ENCODE measurements at places on chromosomes 4 and X.

DNA sequence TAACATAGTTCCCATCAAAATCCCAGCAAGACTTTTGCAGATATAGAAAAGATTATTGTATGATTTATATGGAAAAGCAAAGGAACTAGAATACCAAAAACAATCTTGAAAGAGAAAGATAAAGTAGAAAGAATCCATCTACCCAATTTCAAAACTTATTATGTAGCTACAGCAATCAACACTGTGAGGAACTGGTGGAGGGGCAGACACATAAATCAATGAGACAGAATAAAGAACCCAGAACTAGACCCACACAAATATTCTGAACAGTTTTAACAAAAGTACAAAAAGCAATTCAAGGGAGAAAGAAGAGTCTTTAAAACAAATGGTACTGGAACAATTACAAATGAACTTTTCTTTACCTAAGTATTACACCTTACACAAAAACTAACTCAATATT, 67.0 kb downstream of the LRBA start:
- no peak for DNase-seq

DNA sequence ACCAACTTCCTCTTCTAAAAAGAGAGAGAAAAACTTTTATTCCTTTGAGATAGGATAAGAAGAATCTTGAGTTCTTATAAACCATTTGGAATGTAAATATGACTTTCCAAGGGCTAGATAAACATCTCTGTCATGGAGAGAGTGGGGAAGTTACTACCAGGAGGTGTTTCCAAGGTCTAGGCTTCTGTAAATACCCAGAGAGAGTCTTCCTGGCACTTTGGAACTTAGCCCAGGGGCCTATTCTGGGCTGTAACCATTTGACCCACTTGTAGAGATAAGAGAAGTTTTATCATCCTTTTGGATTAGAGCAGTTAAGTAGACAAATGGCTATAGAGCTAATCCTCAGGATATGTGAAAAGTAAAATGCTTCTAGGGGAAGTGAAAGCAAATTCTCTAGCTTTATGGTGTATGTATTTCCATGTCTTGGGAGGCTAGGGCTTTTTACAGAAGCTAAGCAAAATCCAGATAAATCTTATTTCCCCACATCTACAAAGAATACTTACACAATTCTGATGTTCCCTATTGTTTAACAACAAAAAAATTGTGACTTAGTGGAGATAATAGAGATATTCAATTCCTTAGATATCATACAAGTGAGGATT, 51.1 kb downstream of the MCUB start:
- DNase-seq, result no peak

DNA sequence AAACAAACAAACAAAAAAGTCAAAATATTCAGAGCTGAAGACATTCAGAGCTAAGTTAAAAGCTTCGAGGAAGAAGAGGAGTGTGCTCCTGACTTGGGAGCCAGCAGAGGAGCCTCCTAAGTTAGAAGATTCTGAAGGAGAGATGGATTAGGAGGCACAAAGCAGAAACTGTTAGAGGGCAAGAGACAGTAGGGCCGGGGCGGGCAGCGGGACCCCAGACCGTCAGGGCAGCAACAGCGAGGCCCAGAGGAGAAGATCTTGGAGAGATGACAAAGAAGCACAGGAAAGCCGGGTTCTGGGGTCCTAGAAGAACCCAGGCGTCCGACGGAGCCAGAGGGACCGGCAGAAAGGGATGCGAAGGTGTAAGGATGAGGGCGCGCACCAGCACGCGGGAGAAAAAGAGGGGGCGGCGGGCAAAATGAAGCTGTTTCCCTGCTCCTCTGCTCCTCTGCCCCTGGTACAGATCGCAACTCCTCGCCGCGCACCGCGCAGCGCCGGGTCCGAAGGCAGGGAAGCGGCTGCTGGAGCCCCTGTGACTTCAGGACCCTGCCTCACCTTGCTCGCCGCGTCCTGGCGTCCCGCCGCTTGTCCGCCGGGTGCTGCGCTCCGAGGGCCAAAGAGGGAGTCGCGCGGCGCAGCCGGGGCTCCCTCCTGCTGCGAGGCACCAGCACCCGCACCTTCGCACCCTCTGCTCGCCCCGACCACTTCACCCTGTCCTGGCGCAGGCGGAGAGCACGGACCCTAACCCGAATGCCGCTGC, 477 bp downstream of the KLHL13 start:
- DNase-seq, result no peak

DNA sequence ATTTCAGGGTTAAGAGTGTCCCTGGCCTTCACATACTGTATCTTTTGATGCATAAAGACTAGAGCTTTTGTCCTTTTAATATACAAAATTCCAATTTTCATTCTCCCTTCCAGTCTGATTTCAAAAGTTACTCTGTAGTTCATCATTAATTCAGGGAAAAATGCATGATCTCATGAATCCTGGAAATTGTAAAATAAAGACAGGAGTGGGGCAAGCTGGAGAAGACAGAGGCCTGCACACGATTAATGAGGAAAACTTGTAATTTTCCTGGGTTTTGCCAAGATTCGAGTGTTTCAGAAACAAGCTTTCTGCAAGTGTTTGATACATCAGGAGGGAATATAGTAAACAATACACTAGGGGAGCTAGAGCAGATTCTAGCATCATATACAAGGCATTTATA, 947.9 kb downstream of the FAT4 start:
- DNase-seq, result no peak

- DNase-seq, result no peak
Measured at GRCh38 chr4:80220711-80221110, 23.4 kb downstream of the PRDM8 start.

DNA sequence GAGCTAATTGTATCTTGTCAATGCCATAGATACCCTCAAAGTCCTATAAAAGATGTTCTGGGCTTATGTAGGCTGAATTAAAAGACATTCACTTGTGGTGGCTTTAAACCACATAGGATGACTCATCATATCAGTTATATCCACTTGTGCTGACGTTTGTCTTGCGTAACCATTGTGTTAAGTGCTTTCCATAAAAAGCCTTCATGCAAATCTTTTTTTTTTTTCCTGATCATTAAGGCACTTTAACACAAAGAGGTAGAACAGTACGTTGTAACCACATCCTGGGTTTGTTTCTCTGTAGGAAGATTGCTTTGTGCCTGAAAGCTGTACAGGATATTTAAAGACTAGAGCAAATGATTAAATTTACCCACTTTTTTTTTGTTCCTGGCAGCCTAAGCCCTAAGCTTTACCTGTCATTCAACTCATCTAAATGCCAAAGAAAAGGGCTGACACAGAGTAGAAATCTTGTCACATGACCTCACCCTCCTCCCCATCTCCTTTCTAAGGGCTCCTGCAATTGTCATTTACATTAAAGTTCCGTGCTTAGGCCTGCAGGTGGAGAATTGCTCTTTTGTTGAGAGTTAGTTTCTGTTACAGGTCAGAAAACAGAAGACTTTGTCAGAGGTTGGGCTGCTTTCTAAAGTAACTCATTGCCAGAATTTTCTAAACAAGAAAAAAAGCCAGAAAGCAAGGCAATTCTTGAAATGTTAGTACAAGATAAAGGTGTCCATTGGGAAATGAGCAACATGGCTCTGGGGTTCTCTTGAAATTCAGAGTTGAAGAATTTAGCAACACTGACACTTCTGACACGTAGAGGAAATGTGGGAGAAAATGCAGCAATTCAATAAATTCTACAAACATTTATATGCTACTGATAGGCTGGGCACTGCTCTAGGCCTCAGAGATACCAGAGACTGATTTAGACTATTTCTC, 555.6 kb downstream of the PPARGC1A start:
- DNase-seq, result no peak

- no peak for DNase-seq
Measured at GRCh38 chrX:10401239-10401638, 219.1 kb downstream of the MID1 start.

DNA sequence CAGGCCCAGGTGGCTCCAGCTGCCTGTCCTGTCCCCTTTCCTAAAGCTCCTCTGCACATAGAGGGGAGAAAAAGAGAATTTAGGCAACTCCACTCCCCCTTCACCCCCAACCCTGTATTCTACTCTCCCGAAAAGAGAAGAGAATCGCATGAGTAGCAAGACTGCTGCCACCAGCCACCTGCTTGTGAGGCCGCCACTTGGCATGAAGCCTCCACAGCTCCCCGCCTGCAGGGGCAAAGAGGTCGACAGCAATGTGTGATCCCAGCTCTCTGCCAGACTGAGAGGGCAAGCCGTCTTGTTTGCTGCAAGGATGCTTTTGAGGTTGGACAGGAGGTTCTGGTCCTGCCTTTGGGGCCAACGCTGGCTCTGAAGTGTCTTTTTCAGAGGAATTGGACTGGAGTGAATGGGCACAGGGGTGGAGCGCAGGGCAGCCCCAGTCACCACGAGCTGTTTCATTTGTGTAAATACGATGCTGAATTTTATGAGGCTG, 77.1 kb downstream of the STARD8 start:
- no peak for DNase-seq

GRCh38 chr4:47381172-47381571, 82.3 kb downstream of the COMMD8 start:
- DNase-seq, result no peak

GRCh38 chr4:108556588-108557200, 63.7 kb upstream of the RPL34 start:
- DNase-seq, result no peak

DNA sequence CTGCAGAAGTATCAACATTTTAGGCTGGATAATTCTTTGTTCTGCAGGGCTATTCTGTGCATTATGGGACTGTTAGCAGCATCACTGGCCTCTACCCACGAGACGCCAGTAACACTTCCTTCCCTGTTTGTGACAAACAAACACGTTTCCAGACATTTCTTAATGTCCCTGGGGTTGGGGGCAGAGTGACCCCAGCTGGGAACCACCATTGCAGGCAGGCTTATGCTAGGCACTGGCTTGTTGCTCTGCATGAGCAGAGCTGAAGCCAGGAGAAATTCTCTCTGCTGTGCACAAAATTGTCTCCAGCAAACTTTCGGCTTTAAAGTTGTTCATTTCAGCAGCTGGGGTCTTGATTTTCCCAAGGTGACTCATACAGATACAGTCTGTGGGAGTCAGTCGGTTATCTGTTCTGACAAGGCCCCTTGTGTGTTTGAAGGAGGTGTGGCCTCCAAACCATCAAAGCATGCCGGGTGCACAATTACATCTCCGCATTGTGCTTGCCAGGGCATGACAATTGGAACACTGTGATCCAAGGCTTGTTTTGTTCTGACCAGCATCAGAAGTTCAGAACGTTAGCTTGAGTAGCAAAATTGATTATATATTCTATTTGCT, 156.4 kb upstream of the BOD1L1 start:
- DNase-seq, result no peak

DNA sequence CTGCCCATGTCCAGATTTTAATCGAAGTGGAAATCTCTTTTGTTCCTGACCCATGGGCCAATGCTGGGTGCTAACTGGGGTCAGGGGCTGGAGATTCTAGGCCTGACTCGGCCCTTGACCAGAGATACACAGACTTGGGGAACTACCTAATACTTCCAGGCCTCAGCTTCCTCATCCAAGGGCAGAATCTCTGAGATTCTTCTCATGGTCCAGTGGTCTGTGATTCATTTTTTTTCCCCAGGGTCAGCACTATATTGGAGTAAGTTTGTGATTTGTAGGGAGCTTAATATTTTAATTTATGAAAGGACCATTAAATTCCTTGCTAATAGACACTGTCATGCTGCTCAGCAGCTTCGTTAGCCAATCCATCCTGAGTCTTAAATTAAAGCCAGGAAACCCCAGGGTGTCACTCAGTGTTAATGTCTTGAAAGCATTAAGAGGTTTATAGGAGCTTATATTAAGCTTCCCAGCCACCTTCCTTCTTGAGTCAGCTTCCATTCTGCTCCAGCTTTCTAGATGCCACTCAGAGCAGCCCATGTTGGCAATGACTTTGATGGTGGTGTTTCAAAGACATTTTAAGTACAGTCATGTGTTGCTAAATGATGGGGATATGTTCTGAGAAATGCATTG, 27.0 kb upstream of the PROM1 start:
- no peak for DNase-seq

DNA sequence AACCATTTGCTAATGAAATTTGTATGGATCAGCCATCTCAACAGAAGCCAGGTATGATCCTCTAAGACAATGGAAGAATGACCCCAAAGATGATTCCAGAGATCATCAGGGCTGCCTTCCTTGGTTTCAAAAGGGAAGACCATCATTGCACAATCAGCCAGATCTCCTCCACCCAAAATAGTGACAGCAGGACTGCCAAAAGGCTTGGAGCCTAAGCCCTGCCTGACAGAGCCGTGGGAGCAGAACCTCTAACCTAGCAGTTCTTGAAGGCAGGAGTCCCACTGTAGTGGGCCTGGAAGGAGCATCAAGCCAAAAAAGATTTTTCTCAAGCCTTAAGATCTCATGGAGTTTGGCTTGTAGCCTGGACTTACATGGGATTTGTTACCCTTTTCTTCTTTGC, 226.0 kb downstream of the RASL11B start:
- no peak for DNase-seq

- DNase-seq, result no peak
Measured at GRCh38 chr4:177006331-177006730, 213.6 kb upstream of the VEGFC start.

DNA sequence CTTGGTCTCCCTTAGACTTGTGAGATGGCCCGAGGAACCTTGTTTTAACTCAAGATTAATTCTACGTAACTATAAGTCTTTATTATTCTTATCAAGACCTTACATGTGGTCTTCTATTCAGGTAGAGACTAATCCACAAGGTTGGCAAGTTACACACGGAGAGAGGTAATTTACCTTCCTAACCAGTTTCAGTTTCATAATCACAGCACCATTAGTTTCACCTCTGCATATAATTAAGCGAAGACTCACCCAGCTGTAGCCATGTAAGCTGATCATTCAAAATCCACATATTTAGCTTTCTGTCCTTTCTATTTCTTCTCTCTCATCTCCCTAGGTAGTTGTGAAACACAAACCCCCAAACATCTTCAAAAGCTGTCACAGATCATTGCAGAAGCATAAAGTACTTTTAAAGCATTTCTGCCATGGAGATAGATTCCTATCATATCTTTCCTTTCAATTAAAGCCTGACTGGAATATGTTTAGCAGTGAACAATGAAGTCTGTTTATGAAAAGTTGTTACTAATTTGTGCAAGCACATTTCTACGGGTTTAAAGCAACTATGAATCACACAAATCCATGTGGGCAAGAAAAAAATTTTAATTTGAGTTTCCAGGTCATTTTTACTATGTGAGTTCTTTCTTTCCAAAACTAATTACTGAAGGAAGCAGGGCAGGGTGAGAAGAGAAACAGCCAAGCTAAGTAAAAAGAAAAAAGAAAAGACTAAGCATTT, 78.5 kb downstream of the BTC start:
- DNase-seq, result no peak

DNA sequence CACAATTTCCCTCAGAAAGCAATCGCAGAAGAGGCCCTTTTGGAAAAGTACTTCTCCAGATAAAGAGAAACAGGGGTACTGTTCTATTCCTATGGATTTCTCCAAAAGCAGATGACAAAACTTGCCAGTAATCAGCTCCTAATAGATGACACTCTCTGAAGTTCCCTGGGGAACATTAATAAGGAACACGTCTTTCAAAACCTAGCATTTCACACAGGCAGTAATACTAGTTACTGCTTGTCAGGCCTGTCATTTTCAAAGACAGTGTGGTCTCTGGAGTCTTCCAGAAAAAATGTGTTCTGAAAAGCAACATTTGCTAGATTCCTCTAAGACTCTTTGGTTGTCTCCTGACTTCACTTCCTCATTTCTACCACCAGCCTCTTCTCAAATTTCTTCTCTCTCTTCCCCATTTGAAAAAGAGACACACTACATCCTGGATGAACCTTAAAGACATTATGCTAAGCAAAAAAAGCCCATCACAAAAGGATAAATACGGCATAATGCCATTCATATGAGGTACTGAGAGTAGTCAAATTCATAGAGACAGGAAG, 47.3 kb downstream of the CHRDL1 start:
- DNase-seq, result no peak

GRCh38 chrX:10360116-10360515, 203.3 kb downstream of the CLCN4 start:
- DNase-seq, result no peak

Measured in activated CD8-positive, alpha-beta memory T cell treated with anti-CD3 and anti-CD28 coated beads for 1 hour (primary cell).